HEK293T (cell line): ENCODE measurements at places on chromosomes 4 and X.

DNA sequence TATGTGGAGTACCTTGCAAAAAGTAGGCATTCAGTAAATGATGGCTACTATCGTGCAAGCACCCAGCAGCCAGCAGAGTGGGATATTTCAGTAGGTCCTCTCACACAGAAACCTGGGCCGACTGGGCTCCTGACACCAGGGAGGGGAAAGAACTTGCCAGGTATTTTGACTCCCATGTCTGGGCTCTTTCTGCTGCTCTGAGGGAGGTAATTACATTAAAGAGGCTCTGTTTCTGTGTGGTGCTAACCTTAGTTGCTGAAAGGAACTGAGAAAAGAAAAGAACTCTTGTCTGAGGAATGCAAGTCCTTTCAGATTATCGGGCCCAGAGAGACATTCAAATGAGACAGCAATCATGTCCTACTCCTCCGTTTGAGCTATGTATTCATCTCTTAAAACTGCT is 175.8 kb upstream of the MTMR8 start:
- no peak for DNase-seq

GRCh38 chr4:37538931-37539330 is 147.2 kb downstream of the RELL1 start:
- no peak for DNase-seq

GRCh38 chrX:145923376-145923775 is 105.7 kb downstream of the SLITRK2 start:
- DNase-seq, result no peak

DNA sequence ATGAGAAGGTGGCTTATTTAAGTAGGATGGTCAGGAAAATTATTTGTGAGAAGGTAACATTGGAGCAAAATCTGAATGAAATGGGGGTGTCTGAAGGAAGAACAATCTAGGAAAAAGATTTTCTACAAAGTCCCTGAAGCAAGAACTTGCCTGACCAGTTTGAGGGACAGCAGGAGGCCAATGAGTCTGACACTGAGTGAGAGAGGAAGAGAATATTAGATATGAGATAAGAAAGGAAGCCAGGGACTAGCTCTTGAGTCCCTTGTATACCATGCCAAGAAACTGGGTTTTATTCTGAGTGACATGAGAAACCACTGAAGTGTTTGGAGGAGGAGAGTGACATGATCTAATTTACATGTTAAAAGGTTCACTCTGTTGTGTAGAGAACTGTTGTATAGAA is 1478.9 kb downstream of the RPA4 start:
- no peak for DNase-seq

DNA sequence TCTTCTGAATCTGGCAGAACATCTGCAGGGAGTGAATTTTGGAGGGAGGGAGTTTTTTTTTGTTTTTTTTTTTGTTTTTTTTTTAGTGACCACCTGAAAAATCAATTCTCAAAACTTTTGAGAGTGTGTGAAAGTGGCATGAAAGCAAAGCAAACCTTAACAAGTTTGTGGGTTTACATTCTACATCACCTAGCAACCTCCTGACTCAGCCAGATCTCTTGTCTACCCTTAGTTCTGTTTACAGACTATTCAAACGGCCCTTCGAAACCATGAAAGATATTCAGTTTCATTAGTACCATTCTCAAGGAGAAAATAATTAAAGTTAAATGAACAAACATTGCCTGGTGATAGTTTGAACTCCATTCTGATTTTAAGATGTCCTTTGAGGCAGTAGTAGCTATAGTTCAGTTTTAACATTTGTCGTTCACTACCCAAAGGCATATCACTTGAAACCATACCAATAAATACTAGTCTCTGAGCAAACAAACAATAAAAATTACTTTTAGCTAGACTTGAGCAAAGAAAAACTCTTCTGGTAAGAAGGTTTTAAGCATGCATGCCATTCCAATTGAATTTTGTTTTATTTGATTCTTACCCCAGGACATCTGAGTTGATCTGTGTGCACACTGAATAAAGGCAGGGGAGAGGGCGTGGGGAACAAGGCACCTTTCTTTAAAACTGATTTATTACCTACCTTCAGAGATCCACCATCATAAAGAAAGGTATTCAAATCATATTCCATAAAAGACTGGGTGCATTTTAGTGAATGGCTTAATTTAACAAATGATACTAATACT is 137.7 kb downstream of the ARX start:
- DNase-seq, result no peak

DNA sequence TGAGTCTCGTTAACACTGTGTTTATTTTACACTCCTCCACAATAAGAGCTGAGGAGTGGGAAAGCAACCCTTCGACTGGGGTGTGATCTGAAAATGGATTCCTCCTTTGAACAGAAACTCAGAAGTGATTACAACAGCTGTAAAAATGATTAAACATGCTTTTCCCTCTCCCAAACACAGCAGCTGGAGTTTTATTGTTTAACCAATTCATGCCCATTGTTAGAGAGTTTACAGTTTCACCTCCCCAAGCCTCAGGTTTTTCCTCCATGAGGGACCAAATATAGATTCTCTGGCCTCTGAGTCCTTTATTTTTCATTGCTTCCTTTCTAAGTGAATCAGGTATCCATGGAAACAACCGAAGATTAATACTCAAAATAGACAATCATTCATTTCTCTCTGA is 263.0 kb upstream of the TAPT1 start:
- no peak for DNase-seq
